ENCODE measurements at places on chromosomes 13 and 19. TPM values are rescaled to one million over a fixed set of nuclear protein-coding genes. Genes with fewer than 3 reads are reported as not detected.

SELENOV gene
- not detected for total RNA-seq

TMEM38A gene
- 5.6 TPM for total RNA-seq

VSTM2B gene
- not detected for total RNA-seq

ERICH6B gene
- total RNA-seq: not detected

DIAPH3 gene
- 19.6 TPM for total RNA-seq

ZNF529 gene
- total RNA-seq: 9.3 TPM

CAMSAP3 gene
- under 0.01 TPM for total RNA-seq

PSG3 gene
- not detected for total RNA-seq

IGFL1 gene
- total RNA-seq: not detected

FCER2 gene
- total RNA-seq: not detected

ZNF560 gene
- 2.2 TPM for total RNA-seq

KCNN1 gene
- 0.15 TPM for total RNA-seq

ZNF345 gene
- total RNA-seq: 2.8 TPM

MEGF8 gene
- total RNA-seq: 65.5 TPM

ZSCAN18 gene
- total RNA-seq: 56.6 TPM

MADCAM1 gene
- 0.15 TPM for total RNA-seq

LYPD5 gene
- 1.7 TPM for total RNA-seq

SBSN gene
- total RNA-seq: 10.6 TPM

TYROBP gene
- not detected for total RNA-seq

ATP4A gene
- total RNA-seq: not detected
